ENCODE measurements at places on chromosomes 6 and 20.

DNA sequence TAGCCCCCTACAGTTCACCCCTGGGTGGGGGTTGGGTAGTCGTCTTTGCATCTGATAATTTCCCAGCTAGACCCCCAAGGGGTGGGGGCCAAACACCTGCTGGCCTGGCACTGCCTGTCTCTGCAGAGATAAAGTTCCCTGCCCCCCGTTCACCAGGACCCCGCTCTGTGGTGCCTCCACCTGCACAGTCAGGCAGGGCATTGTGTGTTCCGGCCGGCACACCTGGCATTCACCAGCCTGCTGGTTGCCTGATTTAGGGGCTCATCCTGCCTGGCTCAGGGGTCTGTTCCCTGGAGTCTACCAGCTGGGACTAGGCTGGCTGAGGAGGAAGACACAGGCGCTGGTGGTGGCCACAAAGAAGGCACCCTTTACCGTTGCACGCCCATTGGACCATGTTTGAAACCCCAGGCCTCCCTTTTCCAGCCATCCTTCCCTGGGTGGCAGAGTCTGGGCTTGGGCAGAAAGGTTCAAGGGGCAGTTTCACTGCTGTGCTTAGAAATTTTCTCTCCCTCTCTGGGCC is 30.8 kb upstream of the SCRT2 start:
- DNase-seq, result no peak

GRCh38 chr6:63844287-63844686 is 208.7 kb downstream of the PHF3 start:
- peak; percentile 8 for DNase-seq

GRCh38 chr20:61497029-61497627 is 245.1 kb downstream of the CDH4 start:
- no peak for DNase-seq

- DNase-seq, result no peak
These were observed 2.7 kb upstream of the NECAB3 start for GRCh38 chr20:33676652-33677645.

DNA sequence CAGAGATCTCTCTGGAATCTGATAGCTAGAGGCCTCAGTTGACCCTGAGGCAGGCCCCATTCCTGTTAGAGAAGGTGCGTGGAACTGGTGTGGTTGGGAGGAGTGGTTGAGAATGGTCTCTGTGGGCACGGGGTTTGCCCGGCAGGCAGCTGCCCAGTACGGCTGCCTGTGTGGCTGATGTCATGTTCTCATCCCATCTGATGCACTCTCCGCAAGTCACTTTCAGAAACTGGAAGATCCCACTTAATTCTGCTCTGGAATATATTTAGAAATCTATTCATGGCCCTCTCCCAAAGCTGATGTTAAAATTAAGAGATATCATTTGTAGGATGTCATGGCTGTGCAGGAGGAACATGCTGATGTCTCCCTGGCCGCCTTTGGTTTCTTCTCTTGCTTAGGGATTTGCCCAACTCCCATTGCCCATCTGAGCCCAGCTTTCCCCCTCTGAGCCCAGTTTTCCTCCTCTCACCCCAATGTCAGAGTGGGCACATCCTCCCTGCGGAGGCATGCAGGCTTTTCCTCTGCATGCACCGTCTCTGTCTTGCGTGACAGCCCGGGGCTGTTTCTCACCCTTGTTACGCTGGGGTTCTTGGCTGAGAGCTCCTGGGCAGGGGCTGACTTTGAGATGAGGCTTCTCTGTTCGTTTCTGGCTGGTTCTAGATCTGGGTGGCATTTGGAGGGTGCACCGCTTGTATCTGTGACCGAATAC is 21.0 kb downstream of the PHACTR3 start:
- DNase-seq, result no peak

GRCh38 chr6:75128878-75129570 is 76.8 kb downstream of the COL12A1 start:
- DNase-seq, result peak; percentile 18

GRCh38 chr6:41073203-41073967 is 611 bp downstream of the NFYA start:
- peak; percentile 50 for DNase-seq

DNA sequence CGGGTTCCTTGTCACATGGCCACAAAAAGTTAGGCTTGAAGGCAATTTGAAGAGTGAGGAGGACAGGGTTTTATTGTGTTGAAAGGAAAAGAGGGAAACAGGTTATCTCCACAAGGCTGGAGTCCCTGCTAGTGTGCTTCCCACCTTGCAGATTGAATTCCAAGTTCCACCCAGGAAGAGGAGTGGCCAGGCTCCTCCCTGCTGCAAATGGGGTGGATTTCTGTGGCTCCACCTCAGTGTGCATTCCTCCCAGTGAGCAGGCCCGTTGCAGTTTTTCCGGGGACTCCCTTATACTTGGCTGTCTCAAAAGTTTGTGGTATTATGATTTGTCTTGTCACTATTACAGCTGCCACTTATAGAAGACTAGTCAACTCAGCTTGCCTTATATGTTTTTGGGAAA is 281.8 kb upstream of the PLCB4 start:
- no peak for DNase-seq

GRCh38 chr6:138417493-138418117 is 13.6 kb downstream of the HEBP2 start:
- DNase-seq, result no peak

- DNase-seq, result no peak
These were observed 31.7 kb upstream of the ECI2 start for GRCh38 chr6:4167123-4167522.

DNA sequence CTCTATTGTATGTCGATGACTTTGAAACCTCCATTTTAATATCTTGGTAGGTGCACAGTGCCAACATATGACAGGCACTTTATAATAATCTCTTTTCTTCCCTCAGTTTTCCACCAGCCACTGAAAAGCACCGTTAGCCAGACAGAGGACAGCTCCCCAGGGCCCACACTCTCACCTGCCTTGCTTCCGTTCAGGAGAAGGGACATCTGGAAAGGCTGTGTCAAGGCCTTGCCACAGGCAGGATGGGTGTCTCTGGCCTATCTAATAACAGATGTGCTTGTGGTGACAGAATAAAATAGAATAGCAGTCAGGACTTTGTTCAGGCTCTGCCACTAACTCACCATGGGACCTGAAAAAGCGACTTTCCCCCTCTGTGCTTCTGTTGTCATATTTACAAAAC is 75.5 kb upstream of the CCDC167 start:
- no peak for DNase-seq

DNA sequence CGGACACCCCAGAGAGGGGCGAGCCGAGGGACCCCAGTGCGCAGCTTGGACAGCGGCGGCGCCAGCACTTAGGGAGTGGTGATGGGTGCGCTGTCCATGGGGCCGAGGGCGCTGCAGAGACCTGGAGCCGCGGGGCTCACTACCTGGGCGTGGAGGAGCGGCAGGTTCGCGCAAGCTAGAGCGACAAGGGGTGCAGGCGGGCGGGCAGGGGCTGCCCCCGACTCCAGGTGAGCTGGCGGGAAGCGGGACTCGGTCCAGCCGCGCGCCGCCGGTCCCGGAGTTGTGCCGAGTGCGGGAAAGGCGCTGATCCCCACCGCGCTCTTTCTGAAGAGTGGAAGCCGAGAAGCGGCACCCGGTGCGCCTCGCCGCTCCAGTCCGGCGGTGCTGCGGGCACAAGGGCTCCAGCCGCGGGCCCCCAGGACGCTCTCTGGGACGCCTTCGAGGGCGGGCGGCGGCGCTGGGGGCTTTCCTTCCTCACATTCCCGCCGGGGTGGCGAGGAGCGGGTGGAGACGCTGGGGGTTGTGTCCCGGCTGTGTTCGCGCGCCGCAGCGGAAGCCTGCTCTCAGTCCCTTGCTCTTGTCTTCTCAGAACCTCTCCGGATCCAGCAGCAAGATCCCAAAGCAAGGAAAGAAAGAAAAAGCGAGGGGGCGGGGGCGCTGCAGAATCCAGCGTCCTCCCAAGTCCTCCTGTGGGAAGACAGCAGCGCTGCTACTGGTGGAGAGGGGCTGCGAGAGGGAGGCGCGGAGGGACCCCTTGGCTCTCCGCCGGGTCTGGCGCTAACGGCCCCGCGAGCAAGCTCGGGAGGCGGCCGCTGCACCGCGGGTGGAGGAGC is at the start of gene B3GAT2:
Gene B3GAT2 (minus strand): TSS at position 610 of the 833 bp plus-strand sequence. CDS start 631 bp downstream, outside the sequence.
- DNase-seq, result no peak

DNA sequence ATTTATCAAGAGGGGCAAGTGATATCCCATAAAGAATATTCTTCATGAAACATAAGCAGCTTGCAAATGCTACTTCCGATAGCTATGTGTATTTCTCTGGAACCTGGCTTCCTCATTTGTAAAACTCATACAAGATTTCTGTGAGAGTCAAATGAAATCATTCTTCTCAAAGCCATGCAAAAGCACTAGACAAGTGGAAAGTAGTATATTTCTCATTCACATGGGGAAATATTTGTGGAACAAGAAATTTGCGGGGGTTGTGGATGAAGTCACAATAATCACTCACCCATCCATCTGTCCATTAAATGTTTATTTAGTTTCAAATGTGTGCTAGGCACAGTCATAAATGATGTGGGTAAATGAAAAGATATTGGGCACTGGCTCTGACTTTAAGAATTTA is 150.5 kb downstream of the IPCEF1 start:
- no peak for DNase-seq

GRCh38 chr20:13638162-13638495 is 603 bp downstream of the TASP1 start:
- DNase-seq, result no peak

GRCh38 chr6:55746473-55746872 is 128.9 kb downstream of the BMP5 start:
- DNase-seq, result no peak

- DNase-seq, result no peak
These were observed 54.6 kb downstream of the GMDS start for GRCh38 chr6:2190661-2191389.

GRCh38 chr6:157830354-157831017 is 7.4 kb downstream of the SNX9 start:
- DNase-seq, result no peak

GRCh38 chr6:52573295-52573694 is 3.6 kb downstream of the TRAM2 start:
- no peak for DNase-seq

DNA sequence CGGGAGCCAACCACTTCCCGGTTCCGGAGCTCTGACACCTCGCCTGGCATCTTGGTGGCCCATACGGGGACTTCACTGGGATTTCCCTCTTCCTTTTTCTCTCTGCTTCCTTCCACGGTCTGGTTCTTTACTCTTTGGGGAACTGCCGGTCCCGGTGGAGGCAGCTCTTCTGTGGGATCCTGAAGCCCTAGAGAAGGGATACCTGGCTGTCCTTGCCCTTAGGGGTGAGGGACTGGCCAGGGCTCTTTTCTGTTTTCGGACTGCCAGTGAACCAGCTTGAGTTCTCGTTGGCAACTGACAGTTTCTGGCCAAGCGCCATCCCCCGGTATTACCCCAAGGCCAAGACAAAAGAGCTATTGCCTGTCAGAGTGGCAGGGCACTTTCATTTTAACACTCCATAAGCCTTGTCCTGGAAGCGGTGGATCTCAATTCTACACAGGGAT is 880 bp upstream of the CPXM1 start:
- DNase-seq, result no peak

DNA sequence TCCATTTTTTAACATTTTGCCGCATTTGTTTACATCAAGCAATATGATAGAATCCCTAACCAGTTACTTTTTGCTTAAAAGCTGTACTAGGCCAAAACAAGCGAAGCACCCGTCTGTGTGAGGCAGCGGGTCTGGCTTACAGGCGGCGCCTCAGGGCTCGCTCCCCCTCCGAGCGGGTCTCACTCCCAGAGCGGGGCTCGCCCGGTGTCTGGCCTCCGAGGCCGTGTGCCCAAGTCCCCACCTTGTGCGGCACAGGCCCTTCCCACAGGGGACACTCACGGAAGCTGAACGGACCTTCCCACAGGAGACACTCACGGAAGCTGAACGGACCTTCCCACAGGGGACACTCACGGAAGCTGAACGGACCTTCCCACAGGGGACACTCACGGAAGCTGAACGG is 23.4 kb downstream of the ZBTB46 start:
- no peak for DNase-seq

All from astrocyte of the cerebellum (primary cell).